Regular cardiac myocyte (primary cell): ENCODE measurements at places on chromosomes 6 and 20. TPM values are rescaled to one million over a fixed set of nuclear protein-coding genes. Genes with fewer than 3 reads are reported as not detected.

C6orf52 gene
- 0.56 TPM in 1 of 2 replicates, not detected in the other for total RNA-seq

TPBG gene
- total RNA-seq: 61.9 and 79.2 TPM in 2 replicates

NTSR1 gene
- under 0.01 TPM in 2 replicates for total RNA-seq

MACROD2 gene
- total RNA-seq: under 0.01 TPM in 2 replicates

GFOD1 gene
- 6.5 and 8.2 TPM in 2 replicates for total RNA-seq

PAK5 gene
- total RNA-seq: not detected in 2 replicates

EDEM2 gene
- total RNA-seq: 47.9 and 68.8 TPM in 2 replicates

ENPP4 gene
- total RNA-seq: 0.77 and 8.5 TPM in 2 replicates

PCMTD2 gene
- total RNA-seq: 25.3 and 44.0 TPM in 2 replicates

ME1 gene
- 9.9 and 11.3 TPM in 2 replicates for total RNA-seq

TP53RK gene
- 13.2 and 17.4 TPM in 2 replicates for total RNA-seq

CLIC1 gene
- total RNA-seq: 711 and 1,283 TPM in 2 replicates

TMEM239 gene
- total RNA-seq: not detected in 2 replicates

ATP6V1G2 gene
- 1.2 and 5.1 TPM in 2 replicates for total RNA-seq

TMC2 gene
- not detected in 2 replicates for total RNA-seq
